ENCODE measurements at places on chromosomes 5 and 9.

- DNase-seq = no peak
Measured at GRCh38 chr9:136587145-136587943, 41.5 kb upstream of the NOTCH1 start.

DNA sequence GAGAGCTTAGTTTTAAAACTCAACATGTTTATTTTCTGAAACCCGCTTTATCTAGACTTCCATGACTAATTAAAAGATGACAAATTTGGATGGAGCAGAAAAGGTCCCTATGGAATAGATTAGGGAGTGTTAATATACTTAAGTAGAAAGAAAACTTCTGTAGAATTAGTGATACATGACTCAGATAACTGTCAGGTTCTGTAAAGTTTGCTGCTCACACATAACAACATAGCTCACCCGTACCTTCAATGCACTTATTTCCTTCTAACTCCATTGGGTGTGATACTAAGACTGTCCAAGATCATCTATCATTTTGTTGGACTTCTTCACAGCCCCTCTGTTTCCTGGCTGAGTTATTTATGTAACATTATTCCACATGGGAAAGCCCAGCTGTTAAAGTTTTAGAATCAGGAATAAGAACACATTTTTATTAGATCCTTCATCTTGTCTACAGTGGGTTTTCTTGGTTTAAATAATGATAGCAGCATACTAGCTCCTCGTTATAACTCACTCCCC, 27.8 kb downstream of the TMEM167A start:
- no peak for DNase-seq

GRCh38 chr9:68979538-68980314, 34.2 kb downstream of the PRKACG start:
- DNase-seq = no peak

- DNase-seq = no peak
Measured at GRCh38 chr9:110104261-110104809, 103.6 kb downstream of the C9orf152 start.

DNA sequence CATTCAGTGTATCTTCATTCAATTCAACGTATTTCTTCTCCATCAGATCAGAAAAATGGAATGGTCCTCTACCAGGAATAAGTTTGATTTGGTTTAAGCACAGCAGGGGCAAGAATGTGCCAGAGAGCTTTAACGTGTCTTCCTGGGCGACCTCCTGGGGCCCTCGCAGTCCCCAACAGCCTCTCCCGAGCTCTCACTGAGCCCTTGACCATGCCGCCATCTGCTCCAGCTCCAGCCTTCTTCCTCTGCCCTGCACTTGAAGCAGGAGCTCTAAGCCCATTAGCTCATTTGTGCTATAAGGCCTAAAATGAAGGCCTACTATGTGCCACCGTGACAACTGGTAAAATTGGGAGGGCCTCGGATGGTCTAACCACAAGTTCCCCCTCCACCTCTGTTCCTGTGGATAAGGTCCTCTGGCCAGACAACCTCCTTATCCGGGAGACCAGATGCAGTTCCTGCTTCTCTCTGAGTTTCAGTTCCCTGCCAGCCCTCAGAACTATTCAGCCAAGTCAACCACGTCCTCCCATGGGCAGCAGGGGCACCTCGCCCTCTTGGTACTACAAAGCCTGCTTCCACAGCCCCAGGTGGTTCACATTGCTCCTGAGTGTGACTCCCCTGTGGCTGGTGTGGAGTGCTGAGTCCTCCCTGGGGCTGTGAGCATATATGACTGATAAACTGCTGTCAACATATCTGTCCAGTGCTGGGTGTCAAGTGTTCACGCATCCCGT, 35.8 kb downstream of the C5orf15 start:
- DNase-seq = no peak

DNA sequence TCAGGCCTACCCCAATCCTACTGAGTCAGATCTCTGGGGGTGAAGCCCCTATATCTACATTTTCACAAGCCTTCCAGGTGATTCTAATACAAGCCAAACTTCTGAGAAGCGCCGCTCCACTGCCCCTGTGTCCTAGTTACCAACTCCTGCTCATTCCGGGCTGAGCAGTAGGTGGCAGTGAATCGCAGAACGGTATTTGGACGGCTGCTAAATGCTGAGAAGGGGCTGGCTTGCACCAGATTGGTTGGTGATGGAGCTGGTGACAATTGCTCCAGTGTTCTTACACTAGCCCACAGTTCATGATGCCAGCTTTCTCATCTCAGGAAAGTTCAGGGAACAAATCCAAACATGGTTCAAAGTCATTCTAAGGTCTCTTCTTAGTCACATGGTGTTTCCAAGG, 31.1 kb upstream of the FGF1 start:
- DNase-seq = peak; percentile 65

DNA sequence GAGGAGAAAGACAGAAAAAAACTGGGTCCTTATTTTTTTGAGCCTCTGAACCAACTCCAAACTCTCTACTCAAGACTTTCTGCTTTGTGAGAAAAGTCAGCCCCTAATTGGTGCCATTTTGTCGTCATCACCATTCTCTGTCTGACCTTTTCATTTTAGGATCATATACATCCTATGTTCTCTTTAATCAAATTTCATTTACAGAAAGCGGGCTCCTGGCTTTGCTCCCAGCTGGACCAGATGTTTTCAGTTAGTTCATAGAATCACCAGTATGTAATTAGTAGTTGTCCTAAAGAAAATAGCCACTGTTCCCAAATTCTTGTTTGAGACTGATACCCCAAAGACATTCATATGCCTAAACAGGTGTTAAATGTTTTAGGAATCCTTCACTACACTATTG, 28.6 kb upstream of the SLCO4C1 start:
- no peak for DNase-seq

DNA sequence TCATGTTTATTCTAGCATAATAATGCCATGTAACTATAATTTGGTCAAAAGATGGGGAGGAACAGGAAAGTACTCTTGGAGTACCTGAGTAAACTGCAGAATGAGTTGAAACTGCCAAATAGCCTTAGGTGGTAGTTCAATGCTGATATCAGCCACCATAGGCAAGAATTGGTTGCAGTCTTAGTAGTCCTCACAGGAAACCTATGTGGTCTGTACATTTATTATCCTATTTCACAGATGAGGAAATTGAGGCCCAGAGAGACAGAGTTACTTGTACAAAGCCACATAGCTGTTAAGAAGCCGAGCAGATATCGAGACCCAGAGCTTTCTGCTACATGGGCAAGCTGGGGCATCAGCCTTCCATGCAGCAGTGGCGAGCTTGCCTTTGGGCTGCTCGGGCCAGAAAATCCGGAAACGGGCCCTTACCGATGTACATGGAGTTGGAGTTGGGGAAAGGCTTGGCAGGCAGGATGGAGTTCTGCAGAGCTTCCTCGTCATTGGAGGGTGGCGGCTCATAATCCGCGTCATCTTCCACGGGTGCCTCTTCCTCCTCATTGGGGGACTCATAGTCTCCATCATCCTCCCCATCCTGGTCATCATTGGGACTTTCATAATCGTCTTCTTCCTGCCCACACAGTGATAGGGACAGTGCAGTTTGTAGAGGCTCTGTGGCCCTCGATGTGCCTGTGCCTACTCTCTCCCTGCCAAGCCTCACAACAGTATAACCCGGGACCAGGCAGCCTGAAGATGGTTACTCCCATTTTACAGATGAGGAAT, 27.1 kb downstream of the LCP2 start:
- DNase-seq = no peak

GRCh38 chr5:11564706-11565105, 339.5 kb downstream of the CTNND2 start:
- no peak for DNase-seq

- no peak for DNase-seq
Measured at GRCh38 chr5:119271758-119272730, 83.8 kb upstream of the TNFAIP8 start.

GRCh38 chr9:35700942-35701341, 11.2 kb upstream of the TPM2 start:
- DNase-seq = no peak

GRCh38 chr9:127679506-127679905, 27.3 kb upstream of the CFAP157 start:
- no peak for DNase-seq

GRCh38 chr9:77816641-77817341, 168.7 kb upstream of the GNA14 start:
- DNase-seq = no peak

- no peak for DNase-seq
Measured at GRCh38 chr5:125612181-125612721, 811.0 kb upstream of the GRAMD2B start.

DNA sequence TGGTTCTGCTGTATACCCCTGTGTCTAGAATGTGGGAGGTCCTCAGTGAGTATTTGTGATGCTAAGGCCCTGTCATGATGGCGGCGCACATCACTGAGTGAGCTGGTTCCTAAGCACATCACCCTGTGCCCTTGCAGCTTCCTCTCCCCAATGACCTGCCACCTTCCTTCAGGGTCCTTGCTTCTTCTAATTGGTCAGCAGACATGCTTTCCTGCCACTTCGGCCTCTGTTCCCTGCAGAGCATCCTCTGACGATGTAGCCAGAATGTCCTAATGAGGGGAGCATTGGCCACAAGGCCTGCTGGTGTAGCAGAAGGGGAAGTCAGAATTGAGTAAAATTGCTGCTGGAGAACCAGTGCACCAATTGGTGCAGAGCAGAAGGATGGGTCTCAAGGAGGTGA, 31.1 kb upstream of the ANGPTL2 start:
- no peak for DNase-seq

GRCh38 chr5:172870291-172870714, 36.3 kb downstream of the ERGIC1 start:
- DNase-seq = no peak

- no peak for DNase-seq
Measured at GRCh38 chr5:128591598-128592455, 53.8 kb upstream of the FBN2 start.

Data from HAP-1 (cell line).